Hepatic stellate cell (primary cell): ENCODE measurements at places on chromosomes 7 and 10.

GRCh38 chr10:58511765-58512490, 744 bp upstream of the BICC1 start:
- DNase-seq: peak; percentile 24

GRCh38 chr7:111266613-111267012, 175.7 kb downstream of the LRRN3 start:
- DNase-seq: peak; percentile 9

DNA sequence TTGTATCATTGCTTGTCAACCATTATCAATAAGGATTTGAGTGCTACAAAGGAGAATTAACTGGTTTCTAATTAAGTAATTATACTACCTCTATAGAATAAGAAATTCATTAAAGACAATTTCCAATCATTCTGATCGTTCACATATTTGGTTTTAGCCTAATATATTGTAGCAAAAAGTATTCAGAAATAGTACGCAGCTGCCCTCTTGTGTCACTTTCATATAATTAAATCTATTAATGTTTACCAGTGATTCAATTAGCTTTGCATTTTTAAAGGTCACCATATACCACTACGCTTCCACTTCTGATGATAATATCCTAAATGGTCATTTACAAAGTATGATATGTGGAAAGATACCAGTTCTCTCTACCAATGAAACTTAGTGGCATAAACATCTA, 128.3 kb downstream of the NEBL start:
- no peak for DNase-seq

GRCh38 chr10:77201135-77202106, 436.2 kb downstream of the KCNMA1 start:
- DNase-seq: no peak

DNA sequence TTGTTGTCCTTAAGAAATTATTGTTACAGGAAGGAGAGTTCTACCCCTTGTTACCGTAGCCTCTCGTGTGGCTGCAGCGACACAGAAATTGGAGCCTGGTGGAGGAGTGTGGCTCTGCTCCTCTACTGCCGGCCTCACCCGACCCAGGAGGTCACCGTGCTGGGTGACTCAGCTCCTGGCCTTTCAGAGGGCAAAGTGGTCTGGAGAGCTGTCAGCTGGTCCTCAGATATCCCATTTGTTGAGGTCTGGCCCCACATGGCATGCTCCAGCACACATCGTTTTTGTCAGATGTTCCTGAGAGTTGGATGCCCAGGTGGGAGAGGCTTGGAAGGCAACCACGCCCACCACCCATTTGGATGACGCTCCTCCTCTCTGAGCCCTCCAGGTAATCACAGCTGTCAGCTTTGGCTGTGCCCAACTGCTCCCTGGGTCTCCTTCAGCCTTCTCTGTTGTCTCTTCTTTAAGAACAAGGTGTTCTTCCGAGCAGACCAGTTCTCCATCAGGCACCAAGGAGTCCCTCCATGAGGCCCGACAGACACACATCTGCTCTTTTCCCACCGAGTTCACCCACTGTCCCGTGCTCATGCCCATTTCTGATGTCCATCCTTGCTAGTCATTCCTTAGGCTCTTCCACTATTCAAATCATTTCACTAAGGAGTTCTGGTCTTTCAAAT, 80.3 kb downstream of the RAMP3 start:
- DNase-seq: no peak

DNA sequence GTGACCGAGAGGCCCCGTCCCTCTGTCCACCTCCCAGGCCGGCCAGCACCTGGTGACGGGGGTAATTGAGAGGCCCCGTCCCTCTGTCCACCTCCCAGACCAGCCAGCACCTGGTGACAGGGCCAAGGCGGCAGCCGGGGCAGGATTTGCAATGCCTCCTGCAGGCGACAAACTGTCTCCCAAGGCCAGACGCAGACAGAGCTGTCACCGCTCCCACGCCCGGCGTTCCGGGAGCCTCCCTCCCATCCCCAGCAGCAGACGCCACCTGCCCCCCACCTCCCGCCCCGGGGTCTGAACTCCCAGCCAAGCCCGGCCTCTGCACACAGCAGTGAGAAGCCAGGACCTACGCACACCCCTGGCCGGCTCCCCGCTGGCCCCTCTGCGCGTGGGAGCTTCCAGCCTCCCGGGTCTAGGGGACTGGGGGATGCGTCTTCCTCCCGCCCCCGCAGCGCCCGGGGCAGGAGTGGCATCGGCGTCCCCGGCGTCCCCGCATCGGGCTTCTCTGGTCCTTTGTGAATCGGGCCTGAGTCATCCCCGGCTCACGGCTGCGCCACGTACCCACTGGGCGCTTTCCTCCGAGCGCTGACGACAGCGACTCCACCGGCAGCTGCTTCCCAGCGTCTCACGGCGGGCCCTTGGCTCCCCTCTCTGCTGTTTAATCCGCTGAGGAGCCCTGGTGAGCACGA, 95.1 kb upstream of the DIP2C start:
- peak; percentile 91 for DNase-seq

- DNase-seq: no peak
Measured at GRCh38 chr10:78543749-78544362, 510.2 kb downstream of the RPS24 start.

- DNase-seq: peak; percentile 12
Measured at GRCh38 chr10:112585126-112585525, 138.1 kb downstream of the VTI1A start.

- DNase-seq: peak; percentile 60
Measured at GRCh38 chr7:128347647-128348097, 4.0 kb upstream of the RBM28 start.
